ENCODE measurements at places on chromosomes 6 and 20.

DNA sequence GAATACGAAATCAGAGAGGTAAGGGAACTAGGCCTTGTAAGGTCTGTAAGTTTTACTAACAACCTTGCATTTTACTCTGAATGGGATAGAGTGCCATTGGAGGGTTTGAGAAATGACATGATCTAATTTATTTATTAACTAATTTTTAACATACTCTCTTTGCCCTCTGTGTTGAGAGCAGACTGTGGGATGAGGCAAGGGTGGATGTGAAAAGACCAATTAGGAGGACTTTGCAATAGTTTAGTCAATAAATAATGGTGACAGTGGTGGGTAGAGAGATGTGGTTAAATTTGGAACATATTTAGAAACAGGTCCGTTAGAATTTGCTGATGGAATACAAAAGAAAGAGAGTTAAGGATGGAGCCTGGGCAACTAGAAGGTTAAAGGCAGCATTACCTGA lies 60.0 kb downstream of the MKKS start:
- no peaks in the 10 kb centered on the region for H3K27me3 ChIP-seq
- no peaks in the 10 kb centered on the region for H3K4me1 ChIP-seq
- no peak overlapping the region for H3K4me3 ChIP-seq
- no peak for DNase-seq
- H3K36me3 ChIP-seq, result no peaks in the 10 kb centered on the region
- no peak overlapping the region for H3K27ac ChIP-seq

GRCh38 chr6:131754088-131754487 lies 43.3 kb upstream of the CTAGE9 start:
- no peaks in the 10 kb centered on the region for H3K4me1 ChIP-seq
- H3K27me3 ChIP-seq, result peaks cover 3% of the 10 kb centered on the region
- no peak for DNase-seq

DNA sequence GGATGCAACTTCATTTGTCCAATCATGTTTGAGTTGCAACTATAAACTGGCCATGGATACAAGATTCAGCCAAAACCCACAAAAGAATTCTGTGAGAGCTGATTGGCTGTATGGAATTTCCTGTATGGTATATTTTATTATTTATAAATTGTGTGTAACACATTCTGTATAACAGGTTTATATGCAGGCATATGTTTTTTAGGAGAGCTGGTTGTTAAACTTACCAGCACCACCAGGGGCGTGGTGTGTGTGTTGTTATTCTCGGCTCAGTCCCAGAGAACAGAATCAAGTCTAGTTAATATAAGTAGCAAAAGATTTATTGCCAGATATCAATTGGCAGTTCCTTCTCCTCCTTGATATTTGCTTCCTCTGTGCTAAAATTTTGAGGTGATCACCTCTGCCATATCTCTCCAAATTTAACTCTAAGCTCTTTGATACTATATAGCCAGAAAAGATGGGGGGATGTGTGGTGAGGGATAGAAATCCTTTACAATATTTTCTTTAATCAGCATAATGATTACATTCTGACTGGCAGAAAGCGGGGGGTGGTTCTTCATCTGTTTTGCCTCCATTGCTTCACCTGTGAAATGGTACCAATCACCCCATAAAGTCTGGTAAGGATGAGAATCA lies 22.9 kb downstream of the CNBD2 start:
- no peak overlapping the region for H3K4me3 ChIP-seq
- no peaks in the 10 kb centered on the region for H3K4me1 ChIP-seq
- no peaks in the 10 kb centered on the region for H3K36me3 ChIP-seq
- no peak overlapping the region for H3K27ac ChIP-seq

- no peak for DNase-seq
- H3K27me3 ChIP-seq, result no peaks in the 10 kb centered on the region
- H3K27ac ChIP-seq, result no peak overlapping the region
- peaks cover 12% of the 10 kb centered on the region for H3K4me1 ChIP-seq
- H3K4me3 ChIP-seq, result no peak overlapping the region
Observed at GRCh38 chr20:32893263-32894025, 34.7 kb downstream of the EFCAB8 start.

DNA sequence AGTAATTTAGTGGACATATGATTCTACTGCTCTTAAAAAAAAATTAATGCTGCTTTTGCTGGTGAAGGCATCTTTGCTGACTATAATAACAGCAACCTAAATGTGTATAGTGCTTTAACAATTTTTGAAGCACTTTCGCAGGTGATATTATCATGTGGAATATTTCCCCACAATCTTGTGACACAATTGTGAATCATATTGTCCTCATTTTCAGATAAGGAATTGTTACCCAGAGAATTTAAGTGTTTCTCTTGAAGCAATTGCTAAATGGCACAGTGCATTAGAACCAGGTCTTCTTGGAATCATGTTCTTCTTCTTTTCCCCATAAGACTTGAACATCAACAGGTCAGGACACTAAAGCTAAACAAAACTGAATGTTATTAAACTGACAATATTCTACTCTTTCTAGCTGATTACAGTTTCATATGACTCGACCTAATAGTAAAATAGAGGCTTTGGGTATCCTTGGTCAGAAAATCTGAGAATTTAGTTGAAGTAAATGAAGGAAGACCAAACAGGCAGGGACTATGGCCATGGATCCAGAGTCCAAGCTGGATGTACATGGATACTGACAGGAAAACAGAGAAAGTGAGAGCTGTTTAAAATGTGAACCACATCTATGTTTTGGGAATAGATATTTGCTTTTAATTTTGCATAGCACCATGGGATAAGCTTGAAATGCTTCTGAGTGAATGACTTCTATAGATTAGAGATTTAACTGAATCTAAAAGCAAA lies 121.8 kb upstream of the SLC35B3 start:
- no peaks in the 10 kb centered on the region for H3K4me1 ChIP-seq
- no peaks in the 10 kb centered on the region for H3K27me3 ChIP-seq
- H3K4me3 ChIP-seq, result no peak overlapping the region
- no peak for DNase-seq
- H3K36me3 ChIP-seq, result no peaks in the 10 kb centered on the region
